Kidney (tissue), 22 donors: ENCODE measurements at places on chromosomes 16 and 17. TPM values are rescaled to one million over a fixed set of nuclear protein-coding genes. Genes with fewer than 3 reads are reported as not detected.

The WFDC1 gene
- polyA plus RNA-seq = 34.8 TPM

The SERPINF2 gene
- 209 TPM for polyA plus RNA-seq

The MYO15B gene
- 139 TPM for polyA plus RNA-seq

The ITGB4 gene
- polyA plus RNA-seq = 15.7 TPM

The ALDH3A2 gene
- 87.7 TPM for polyA plus RNA-seq

The MT3 gene
- 25.5 TPM for polyA plus RNA-seq

The SLC16A13 gene
- 11.6 TPM for polyA plus RNA-seq

DNA sequence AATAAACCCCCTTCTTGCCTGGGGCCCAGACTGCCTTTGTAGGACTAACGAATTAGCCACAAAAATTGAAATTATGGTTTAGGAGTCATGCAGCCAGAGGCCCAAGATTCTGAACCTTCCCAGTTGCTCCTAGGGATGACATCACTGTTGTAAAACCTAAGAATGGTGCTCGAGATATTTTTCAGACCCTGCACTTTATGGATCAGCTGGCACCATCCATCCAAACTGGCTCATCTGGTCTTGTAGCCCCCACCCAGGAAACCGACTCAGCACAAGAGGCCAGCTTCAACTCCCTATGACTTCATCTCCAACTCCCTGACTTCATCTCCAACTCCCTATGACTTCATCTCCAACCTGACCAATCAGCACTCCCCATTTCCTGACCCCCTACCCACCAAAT lies 10.9 kb upstream of the EVPL start:
- no peak for DNase-seq

GRCh38 chr17:67290711-67291291 lies 45.8 kb upstream of the HELZ start:
- no peak for DNase-seq

DNA sequence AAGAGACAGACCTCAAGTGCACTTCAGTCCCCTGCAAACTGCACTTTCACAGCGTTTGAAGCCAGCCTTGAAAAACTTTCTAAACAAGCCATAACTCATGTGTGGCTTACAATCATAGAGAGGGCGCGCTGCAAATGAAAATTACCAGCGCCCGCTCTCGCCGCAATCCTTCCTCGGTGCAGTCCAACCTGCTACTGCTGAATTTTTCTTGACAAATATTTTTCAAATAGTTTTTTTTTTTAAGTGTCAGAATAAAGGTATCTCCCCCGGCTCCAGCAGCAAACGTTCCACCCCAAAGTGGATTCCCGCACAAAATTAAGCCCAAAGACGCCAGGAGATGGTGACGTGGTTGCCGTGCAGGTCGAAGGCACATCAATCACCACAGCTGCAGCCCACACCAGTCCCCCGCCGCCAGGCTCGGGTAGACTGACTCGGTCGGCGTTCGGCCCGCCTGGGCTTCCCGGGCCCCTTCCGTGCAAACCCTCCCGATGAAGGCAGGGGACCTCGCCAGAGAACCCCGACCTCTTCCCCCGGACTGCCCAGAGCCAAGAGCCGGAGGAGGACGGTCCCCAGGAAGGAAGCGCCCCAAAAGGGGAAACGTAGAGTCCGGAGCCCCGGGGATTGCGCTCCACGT lies 630 bp downstream of the GRB2 start:
- DNase-seq = peak; percentile 80

GRCh38 chr17:37671824-37672547 lies 28.7 kb upstream of the DDX52 start:
- no peak for DNase-seq

- peak; percentile 97 for DNase-seq
These were observed at the start of gene PPL for GRCh38 chr16:4936991-4937781. PPL (minus strand) TSS chr16:4937148; CDS start chr16:4937045, 103 bp downstream.

DNA sequence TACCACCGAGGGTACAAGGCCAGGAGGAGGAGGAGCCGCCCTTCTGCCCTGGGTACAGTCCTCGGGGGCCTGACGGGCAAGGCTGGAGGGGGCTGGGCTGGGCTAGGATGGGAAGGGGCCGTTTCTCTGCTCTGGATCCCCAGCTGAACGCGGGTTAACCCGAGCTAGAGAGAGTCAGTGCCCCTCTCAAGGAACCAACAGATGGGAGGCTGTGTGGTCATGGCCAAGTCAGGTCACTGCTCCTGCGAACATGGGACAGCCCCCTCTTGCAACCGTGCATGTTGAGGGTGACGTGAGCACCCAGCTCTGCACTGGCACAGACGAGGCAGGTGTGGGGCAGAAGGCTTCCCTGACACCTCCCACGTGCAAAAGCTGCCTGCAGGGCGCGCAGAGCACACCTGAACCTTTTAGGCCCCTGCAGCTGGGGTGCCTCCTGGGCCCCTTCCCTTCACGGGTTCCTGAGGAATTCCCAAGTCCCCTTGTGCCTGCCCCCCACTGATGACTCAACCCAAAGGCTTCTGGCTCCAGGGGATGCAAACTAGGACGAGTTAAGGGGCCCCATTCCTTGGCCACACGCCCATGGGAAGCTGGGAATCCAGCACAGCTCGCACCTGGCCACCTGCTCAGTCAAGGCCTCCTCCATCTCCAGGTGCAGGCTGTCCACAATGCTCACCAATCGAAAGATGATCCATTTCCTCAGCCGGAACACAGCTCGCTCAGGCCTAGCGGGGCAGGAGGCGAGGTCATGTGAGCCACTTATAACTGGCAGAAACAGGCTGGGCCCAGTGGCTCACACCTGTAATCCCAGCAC lies 6.3 kb downstream of the MYBBP1A start:
- no peak for DNase-seq

DNA sequence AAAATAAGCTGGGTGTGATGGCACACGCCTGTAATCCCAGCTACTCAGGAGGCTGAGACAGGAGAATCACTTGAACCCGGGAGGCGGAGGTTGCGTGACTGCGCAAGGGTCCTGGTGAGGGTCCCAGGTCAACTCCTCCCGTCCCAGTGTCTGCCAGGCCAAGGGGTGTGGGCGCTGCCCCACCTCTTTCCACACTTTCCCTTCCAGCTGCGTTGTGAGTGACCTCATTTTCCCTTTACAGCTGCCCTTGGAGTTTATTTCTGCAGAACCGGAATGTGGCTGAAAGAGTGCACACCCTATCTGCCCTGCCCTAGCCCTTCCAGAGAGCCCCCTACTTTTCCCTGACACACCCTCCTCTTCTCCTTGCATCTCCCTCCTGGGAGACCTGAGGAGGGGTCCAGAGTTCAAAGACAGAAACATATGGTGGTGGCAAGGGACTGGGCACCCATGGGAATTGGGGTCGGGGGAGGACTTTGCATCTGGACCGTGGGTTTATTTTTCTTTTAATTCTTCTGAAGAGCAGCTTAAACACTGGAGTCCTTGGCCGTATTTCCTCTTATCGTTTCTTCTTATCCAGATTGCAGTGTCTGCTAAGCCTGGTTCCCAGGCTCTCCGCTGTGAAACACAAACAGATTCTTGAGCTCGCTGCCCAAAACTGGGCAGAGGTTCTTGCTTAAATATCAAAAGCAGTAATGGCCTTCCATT lies 20.9 kb downstream of the MRC2 start:
- DNase-seq = no peak

DNA sequence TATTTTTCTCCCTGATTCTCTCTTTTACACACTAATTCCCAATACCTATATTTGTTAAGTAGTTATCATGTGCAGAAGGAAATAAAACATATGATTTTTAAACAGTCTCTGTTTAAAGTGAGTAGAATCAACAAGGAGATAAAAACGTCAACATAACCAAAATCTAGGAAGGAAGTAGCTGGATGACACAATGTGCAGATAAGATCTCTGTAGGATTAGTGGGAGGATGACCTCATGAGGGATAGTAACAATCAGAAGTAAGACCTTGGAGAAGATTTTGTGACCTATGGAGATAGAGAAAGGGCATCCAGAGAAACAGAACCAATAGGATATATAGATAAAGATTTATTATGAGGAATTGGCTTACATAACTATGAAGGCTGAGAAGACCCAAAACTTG lies 262.6 kb upstream of the CDH11 start:
- DNase-seq = no peak

GRCh38 chr17:42577532-42578281 lies at the start of gene PSMC3IP:
PSMC3IP (minus strand) TSS chr17:42577729; CDS start chr17:42577686, 43 bp downstream.
- peak; percentile 95 for DNase-seq

DNA sequence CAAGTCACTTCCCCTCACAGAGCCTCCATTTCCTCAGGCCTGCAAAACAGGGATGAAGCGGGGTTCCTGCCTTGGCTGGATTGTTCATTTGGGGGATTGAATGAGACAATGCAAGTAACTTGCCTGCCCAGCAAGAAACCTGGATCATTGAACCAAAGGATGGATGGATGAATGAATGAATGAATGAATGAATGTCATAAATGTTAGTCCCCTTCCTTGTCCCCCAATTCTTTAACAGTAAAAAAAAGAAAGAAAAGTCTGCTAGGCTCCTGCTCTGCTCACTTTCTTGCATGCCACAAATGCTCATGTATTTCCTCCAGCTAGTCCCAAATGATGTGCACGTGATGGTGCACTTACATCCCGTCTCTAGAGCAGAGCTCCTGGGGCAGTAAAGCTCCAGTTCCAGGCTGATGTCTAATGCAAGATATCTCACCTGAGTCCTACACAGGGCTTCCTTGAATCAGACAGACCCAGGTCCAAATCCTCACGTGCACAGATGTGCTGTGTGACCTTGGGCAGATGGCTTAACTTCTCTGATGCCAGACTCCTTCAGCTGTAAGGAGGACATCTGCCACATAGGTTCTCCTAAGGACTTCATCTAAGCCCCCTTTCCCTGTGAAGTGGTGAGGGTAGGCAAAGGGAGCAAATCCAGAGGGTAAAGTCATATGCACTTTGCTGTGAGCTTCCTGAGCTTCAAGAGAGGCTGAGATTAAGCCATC lies 45.5 kb downstream of the C16orf82 start:
- no peak for DNase-seq

GRCh38 chr16:14043278-14043677 lies 27.8 kb upstream of the MRTFB start:
- no peak for DNase-seq

- DNase-seq = no peak
These were observed 2.2 kb downstream of the ZNF276 start for GRCh38 chr16:89723279-89724250.

GRCh38 chr16:81500833-81501521 lies 56.4 kb downstream of the CMIP start:
- no peak for DNase-seq

DNA sequence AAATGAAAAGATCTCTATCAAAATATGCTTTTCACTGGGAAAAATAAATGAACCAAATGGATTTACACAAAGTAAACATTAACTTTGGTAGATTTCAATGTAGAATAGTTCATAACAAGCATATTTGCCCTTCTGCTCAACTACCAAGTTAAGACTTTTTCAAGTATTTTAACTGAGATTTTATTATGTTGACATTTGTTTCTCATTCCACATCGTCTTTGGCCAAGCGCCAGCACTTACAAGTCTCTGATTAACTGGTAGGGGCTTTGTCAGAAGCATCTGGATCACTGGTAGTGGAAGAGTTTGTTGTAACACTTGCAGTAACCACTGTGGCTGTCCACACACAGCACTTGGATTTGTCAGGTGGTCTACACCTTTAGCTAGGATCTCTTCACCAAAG lies 22.9 kb downstream of the SLFN12L start:
- DNase-seq = no peak

DNA sequence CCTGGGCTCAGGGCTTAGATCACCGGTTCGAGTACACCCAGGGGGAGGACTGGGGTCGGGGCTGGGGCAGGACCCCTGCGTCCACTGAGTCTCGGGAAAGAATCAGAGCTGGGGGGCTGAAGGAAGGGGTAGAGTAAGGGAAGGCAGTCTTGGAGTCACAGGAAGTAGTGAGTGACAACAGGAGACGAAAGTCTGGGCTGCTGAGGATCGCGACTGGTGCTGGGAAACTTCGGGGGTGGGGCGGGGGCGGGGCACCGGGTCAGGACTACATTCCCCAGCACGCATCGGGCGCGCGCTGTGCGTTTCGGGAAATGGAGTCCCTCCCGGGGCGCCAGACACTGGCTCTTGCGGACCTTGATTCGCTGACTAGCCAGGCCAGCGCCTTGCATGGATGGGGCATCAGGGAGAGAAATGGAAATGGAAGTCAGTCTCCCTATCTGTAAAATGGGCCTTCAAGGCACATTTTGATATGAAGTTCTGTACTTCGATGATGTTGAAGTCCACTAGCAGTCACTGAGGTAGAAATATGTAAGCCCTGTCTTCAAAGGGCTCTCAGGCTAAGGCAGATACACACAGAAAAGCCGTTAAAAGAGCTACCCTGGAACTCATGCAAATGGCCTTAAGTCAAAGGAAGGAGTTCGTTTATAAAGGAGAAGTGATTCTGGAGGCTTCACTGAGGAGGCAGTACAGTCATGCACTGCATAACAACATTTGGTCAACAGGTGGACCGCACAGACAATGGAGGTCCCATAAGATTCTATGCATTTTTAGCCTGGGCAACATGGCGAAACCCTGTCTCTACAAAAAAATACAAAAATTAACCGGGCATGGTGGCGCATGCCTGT lies 697 bp downstream of the CTF1 start:
- DNase-seq = peak; percentile 93

DNA sequence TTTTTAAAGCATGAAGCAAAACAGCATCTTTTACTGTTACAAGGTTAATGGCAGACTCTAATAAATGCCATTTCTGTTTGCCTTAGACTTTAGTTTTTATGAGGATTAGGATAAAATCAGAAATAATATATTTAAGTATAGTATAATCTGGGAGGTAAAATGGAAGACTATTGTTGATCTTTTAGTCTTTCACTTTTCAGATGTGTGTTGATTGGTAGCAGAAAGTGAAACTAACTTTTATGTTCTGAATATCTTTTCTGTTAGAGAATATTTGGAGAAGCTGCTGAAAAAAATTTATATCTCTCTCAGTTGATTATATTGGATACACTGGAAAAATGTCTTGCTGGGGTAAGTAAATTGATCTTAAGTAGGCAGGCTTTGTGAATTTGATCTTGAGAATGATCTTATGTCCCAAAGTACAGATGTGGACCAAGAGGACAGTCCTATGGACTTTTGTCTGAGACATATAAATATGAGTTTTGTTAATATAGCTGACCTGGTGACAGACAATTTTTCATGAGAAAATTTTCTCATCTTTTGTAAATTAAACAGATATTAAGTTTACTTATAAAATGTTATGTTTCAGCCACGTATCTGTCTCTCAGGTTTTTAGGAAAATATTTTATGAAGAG lies 64.1 kb downstream of the NF1 start:
- no peak for DNase-seq

- DNase-seq = no peak
These were observed 17.2 kb downstream of the PLCD3 start for GRCh38 chr17:45115015-45115625.

DNA sequence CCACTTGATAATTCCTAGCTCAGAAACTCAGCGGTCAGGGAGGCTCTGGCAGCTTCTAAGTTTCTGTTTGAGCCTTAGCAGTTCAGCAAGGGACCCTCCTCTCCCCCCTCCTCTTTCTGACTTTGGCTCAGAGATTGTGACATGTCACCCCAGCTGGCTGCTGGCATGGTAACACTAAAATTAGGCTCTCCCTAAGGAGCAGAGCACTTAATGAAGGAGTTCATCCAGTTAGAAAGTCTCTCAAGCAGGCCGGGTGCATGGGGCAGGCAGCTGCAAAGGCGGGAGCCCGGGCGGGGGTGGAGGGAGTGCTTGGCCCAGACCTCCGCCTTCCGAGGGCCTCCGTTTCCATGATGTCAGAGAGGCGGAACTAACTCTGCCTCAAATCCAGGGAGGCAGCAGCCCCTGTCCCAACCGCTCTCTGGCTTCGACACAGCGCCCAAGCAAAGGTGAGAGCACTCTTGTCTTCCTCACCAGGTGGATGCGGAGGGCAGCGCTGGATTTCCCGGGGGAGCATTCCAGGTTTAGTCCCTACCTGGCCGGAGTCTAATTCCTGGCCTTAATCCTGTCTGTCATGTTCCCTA lies 128.0 kb upstream of the PLCG2 start:
- peak; percentile 92 for DNase-seq
